ACHN (cell line): ENCODE measurements at places on chromosomes 12 and 14.

GRCh38 chr14:61811882-61812346, 49.7 kb downstream of the SNAPC1 start:
- no peak for DNase-seq

GRCh38 chr14:32019276-32019675, 57.8 kb upstream of the ARHGAP5 start:
- no peak for DNase-seq

DNA sequence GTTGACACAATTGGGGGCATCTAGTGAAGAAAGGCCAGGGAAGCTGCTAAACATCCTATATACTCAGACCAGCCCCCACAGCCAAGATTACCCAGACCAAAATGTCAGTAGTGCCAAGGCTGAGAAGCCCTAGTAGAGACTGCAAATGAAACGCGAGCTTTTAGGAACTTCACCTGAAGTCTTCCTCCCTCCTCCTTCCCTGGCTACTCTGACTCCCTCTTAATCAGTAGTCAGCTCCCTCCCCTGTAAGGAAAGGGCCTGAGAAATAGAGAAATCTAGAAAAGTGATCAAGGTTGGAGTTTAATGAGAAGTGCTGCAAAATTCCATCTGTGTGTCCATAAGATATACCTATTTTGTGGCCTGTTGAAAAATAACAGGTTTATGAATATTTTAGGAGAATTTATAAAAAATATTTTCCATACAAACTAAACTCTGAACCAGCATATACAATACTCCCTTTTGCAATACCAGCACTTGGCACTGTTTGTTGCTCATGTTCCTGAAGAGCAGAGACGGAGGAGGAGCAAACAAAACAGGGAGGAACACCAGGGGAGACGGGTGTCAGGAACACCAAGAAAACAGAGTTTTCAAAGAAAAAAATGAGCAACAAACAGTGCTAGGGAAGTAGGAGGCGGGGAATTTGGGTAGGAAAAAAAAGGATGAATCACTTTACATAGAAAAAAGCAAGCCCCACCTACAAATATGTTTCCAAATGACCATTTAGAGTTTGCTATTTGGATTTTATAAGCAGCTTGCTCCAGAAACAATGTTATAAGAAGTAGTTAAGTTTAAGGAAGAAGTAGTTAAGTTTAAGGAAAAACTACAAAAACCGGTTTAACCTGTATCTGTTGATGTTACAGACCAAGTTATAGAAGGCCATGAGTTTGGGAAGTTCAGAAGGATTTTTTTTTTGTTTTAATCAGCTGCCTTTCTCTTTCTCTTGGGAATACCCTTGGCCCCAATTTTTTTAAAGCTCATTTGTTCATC, 282.1 kb upstream of the GRIP1 start:
- no peak for DNase-seq

DNA sequence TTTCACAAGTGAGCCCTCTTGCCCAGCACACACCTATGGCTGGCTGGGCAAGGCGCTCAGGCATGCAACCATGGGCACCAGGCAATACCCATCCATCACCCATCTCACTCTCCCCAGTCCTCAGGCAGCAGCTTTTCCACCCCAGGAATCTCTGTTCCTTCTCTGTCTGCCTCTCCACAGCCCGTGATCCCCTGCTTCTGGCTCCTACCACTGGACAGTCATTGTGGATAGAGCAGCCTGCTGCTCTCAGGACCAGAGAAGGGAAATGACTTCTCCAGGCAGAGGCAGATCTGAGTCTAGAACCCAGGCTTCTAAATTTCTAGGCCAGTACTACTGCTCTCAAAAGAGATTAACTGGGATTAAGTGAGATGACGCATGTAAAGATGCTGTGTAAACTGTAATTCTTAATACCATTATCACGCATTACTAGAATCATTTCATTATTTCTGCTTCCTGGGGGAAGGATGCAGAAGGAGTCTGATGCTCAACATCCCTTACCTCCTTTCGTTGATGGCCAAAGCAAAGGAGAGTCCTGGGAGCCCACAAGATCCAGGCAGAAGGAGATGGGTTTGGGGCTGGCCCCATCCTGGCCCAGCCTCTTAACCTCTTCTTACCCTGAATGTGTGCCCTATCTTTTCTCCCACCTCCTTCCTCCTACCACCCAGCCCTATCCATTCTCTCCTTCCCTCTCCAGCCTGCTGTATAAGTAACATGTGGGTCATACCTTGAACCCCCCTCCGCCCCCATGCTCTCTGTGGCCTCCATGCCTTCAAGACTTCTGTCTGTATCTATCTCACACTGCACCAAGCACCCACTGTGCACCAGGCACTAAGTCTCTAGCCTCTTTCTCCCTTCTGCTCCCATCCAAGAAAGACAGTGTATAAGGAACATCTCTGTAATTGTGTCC, 4.8 kb upstream of the AQP5 start:
- peak; percentile 31 for DNase-seq

GRCh38 chr14:99758121-99758821, 34.9 kb upstream of the EML1 start:
- peak; percentile 40 for DNase-seq

GRCh38 chr14:91336093-91336450, 81.5 kb downstream of the CCDC88C start:
- no peak for DNase-seq

- DNase-seq, result no peak
Observed at GRCh38 chr14:81206115-81206514, 14.6 kb downstream of the GTF2A1 start.
